HS-5 (cell line): ENCODE measurements at places on chromosomes 13 and 19.
A peak's percentile ranks its signal among the peaks of the same experiment; 100 is the strongest.

DNA sequence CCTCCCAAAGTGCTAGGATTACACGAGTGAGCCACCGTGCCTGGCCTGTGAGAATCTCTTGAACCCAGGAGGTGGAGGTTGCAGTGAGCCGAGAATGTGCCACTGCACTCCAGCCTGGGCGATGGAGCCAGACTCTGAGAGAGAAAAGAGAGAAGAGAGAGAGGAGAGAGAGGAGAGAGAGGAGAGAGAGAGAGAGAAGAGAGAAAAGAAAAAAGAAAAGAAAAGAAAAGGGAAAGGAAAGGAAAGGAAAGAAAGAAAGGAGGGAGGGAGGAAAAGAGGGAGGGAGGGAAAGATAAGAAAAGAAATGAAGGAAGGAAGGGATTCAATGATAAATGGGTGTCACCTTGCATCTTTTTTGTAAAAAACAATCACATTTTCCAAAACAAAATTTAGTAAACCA lies 23.0 kb upstream of the PSPC1 start:
- no peak for DNase-seq

GRCh38 chr13:101556676-101557123 lies 104.2 kb downstream of the ITGBL1 start:
- DNase-seq, result no peak

GRCh38 chr13:109673477-109673876 lies 112.9 kb downstream of the IRS2 start:
- no peak for DNase-seq

DNA sequence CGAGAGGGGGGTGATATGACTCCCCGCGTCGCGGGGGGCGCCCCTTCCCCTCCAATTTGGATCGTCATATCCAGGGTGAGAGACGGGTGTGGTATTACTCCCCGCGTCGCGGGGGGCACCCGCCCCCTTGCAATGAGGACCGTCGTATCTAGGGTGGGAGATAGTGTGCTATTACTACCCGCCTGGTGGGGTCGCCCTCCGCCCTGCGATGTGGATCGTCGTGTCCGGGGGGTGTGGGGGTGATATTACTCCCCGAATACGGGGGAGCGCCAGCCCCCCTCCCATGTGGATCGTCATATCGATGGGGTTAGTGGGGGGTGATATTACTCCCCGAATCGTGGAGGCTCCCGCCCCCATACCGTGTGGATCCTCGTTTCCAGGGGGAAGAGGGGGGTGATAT lies 29.2 kb upstream of the RGCC start:
- no peak for DNase-seq

DNA sequence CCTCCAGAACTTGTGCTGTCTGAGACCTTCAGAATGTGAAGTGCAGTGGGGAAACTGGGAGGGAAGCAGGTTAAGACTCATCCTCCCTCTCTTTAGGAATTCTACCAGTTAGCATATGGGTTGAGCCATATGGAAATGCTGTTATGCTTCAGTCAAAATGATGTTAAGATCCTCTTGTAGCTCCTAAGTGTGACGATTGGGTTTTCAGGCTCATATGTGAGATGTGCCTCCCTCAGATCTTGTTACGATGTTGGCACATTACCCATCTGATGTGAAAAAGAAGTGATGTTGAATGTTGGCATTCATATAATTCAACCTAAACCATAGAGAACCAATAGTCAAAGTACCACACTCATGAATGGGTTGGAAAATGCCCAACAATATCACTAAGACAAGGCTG lies 67.8 kb upstream of the IPO5 start:
- no peak for DNase-seq

DNA sequence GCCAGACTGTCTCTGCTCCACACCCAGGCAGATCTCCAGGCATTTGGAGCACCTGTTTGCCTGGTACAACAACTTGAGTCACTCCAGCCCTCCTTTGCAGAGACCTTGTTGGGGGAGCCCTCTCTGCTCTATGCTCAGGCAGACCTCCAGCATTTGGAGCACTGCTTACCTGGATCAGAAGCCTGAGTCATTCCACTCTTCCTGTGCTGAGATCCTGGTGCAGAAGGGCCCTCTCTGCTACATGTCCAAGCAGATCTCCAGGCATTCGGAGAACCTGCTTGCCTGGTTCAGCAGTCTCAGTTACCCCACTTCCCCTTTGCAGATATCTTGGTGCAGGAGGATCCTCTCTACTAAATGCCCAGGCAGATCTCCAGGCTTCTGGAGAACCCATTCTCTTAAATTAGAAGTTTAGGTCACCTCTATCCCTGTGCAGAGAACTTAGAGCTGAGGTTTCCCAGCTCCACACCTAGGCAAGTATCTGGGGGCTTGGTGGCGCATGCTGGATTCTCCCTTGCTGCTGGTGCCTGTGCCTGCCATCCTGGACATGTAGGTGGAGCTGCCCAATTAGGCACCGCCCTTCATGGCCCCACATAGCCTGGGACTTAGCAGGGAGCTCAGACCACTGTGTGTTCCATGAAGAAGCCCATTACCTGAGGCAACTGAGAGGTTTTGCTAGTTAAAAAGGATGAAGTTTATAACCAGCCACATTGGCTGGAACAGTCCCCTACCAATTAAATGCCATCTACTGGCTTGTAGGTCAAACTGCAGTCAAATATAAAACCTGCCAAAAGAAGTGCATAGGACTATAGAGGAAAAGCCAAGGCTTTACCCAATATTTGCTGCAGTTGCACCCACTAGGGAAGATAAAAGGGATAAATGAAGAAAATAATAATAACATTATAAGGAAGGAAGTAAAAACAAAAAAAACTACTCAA lies 97.6 kb upstream of the SLITRK6 start:
- DNase-seq, result no peak

GRCh38 chr19:13120031-13120430 lies 2.0 kb downstream of the NACC1 start:
- no peak for DNase-seq

DNA sequence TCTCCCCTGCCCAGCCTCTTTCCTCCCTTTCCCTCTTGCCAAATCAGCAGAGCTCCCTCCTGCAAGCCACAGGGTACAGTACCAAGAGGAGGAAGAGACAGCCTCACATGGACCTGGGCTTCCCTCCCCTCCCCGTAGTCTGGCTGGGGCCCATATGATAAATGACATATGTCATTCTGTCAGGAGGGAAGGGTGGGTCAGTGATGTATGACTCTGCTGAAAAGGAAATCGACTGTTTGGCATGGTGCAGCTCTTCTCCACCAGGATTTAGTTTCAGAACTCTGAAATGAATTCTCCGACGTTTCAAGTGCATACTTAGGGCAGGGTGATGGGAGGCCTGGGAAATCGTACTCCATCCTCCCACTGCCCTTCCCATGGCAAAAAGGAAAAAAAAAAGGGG lies 9.8 kb downstream of the TSHZ3 start:
- DNase-seq, result no peak

DNA sequence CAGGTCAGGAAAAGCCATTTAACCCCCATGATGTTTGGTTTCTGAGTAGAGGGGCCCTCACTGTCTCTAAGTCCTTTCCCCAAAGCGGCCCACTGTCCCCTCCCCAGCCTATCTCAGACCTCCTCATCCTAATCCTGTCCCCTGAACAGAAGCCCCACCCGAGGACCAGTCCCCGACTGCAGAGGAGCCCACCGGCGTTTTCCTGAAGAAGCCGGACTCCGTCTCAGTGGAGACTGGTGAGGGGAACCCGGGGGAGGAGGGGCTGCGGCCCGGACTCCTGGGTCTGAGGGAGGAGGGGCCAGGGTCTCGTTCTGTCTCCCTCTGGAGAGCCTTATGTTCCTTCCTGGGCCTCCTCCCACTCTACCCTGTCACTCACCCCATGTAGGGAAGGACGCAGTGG lies 2.9 kb downstream of the MYBPC2 start:
- no peak for DNase-seq

DNA sequence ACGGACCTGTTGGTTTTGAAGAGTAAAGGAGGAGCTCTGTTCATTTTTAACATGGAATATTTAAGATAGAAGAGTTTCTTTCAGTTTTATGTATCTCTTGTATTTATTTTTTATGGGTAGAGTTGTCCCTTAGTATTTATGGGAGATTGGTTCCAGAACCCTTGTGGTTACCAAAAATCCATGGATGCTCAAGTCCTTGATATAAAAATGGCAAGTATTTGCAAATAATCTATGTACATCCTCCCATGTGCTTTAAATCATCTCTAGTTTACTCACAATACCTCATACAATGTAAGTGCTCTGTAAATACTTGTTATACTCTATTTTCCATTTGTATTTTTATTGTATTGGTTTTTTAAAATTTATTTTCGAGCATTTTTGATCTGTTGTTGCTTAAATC lies 63.1 kb downstream of the TM9SF2 start:
- no peak for DNase-seq

- no peak for DNase-seq
Measured at GRCh38 chr19:13206587-13206986, 56.4 kb downstream of the IER2 start.

DNA sequence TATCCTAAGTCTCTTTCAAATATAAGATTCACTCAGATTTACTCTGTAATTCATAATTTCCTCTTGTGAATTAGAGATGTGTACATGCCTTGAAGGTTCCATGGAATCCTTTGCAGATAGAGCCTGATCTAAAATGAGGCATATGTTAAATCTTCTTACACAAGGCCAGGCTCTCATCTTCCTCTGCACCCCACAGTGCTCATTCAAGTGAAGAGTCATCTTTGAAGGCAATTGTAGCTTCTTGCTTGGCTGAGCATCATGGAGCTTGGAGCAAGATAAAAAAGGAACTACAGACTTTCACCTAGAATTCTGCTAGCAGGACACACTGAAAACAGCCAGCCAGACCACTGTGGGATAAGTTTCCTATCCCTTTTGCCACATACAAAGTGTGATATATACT lies 566.4 kb downstream of the PCDH9 start:
- no peak for DNase-seq

GRCh38 chr13:77563111-77563510 lies 27.6 kb downstream of the SCEL start:
- DNase-seq, result no peak

GRCh38 chr19:44657211-44657921 lies 13.7 kb downstream of the PVR start:
- DNase-seq, result no peak

GRCh38 chr19:33771384-33772101 lies 25.1 kb upstream of the KCTD15 start:
- DNase-seq, result no peak

DNA sequence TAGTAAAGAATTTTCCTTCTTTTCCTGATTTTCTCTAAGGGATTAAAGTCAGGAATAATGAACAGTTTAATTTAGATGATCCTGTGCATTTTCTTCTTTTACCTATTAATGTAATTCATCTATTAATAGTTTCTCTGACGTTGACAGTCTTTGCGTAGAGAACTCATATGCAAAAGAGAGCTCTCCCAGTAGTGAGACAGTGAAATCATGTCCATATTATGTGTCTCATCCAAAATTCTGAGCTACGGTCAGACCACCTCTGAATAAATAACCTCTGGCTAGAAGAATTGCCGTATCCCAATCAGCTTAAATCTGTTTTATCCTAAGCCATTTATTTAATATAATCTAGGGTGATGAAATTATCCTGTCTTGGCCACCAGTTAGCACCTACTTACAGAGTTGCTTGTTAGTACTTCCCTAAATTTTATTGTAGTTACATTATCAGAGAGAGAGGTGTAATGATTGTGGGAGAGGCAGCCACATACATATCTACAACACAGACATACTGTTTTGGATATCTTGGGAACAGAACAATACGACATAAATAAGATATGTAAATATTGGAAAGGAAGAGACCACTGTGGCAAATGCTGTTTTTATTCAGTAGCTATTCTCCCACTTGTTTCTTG lies 30.7 kb downstream of the PDS5B start:
- DNase-seq, result no peak

- no peak for DNase-seq
Measured at GRCh38 chr13:108137176-108137575, 78.2 kb downstream of the LIG4 start.

- no peak for DNase-seq
Measured at GRCh38 chr13:40311356-40312101, 354.9 kb downstream of the FOXO1 start.

GRCh38 chr19:39046037-39046821 lies 13.9 kb upstream of the FBXO27 start:
- no peak for DNase-seq

DNA sequence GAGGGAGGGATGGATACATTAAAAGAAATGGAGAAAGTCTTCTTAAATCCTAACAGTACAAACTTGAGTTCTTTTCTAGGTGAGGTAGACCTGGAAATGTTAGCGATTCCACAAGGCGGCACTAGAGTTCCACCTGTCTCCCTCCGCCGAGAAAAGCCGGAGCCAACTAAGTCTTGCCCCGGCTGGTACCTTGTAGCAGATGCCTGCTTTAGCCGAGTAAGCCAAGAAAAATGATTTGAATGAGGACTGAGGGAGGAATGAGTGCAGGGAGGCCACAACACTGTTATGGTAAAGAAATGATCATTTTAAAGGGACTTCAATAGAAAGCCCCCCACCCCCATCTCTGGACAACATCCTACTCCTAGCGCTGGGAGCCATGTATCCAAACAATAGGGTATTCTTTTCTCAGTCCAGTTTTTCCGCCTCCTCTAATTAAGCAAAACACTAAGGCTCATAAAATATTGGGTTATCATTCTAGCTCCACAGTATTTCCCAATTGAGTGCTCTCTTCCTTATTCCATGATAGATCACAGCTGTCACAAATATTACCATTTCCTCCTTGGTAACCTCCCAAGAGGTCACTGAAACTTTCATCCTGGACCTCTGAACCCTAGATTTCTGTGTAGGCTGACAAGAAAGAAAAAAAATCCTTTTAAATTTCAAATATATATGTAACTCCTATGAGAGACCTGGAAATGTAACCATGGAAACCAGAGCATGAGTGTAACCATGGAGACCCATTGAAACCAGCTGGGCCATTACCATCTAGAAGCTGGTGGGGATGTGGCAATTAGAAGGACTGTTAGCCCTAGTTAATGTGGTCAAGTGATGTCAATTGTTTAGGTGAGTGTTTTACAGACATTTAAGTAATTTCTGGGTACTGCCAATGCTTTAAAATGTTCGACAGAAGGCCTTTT lies 58.3 kb downstream of the GPALPP1 start:
- DNase-seq, result peak; percentile 50

DNA sequence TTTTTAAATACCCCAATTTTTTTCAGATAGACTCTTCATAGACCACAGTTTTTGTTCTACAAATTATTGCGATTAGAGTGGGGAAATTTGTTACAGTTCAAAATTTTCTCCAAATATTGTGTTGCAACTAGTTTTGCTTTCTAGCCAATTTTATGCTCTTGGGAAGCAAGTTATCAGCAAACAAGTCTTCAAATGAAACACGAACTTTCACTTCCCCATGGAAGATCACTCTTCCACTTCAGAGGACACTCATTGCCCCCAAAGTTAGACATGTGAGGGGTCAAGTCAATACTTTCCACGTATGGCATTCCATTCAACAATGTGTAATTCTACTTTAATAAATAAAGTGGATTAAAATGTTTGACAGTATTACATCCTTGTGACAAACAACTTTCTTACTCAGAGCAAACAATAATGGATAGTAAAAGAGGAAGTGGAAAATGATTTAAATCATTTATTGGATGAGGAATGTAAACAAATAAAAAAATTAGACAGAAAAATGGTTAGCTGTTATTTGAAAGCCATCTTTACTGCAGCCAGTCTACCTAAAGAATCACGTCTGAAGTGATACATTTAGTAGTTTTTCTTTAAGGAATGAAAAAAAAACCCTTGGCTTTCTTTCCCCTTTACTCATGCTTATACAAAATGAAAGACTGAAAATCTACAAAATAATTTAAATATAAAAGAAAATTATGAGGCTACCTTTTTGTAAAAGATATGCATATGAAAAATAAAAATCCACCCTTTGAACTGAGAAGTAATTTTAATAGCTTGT lies 41.2 kb upstream of the TNFSF11 start:
- DNase-seq, result no peak
